ENCODE measurements at places on chromosomes 5 and 9.

GRCh38 chr9:135126451-135127187, 39.2 kb downstream of the OLFM1 start:
- peak; percentile 8 for DNase-seq

DNA sequence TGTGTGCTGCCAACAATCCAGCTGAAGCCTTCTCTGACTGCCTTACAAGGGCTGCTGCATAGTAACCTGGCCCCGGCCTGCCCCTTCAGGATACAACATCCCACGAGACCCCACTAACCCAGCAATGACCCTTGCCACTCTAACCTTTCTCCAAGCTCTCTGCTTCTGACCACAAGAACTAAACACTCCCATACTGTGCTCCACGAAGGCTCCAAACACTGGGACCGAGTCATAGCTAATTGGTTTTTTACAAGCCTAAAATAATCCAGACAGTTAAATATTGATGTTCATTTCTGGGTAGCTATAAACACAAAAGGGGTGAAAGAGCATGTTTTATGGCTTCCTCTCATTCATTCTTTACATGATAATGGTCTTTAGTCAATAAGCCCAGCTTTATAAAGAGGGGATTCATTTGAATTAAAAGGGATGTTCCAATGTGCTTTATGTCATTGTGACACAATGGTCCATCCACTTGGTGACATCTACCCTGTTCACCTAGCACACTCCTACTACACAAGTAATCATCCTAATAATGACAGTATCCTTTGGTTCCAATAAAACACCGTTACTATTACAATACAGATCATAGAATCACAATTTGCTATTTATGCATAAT, 16.2 kb upstream of the TLE4 start:
- DNase-seq, result no peak

- peak; percentile 52 for DNase-seq
Measured at GRCh38 chr5:76942581-76942980, 10.3 kb upstream of the CRHBP start.

GRCh38 chr5:143213851-143214363, 189.6 kb downstream of the NR3C1 start:
- DNase-seq, result no peak

DNA sequence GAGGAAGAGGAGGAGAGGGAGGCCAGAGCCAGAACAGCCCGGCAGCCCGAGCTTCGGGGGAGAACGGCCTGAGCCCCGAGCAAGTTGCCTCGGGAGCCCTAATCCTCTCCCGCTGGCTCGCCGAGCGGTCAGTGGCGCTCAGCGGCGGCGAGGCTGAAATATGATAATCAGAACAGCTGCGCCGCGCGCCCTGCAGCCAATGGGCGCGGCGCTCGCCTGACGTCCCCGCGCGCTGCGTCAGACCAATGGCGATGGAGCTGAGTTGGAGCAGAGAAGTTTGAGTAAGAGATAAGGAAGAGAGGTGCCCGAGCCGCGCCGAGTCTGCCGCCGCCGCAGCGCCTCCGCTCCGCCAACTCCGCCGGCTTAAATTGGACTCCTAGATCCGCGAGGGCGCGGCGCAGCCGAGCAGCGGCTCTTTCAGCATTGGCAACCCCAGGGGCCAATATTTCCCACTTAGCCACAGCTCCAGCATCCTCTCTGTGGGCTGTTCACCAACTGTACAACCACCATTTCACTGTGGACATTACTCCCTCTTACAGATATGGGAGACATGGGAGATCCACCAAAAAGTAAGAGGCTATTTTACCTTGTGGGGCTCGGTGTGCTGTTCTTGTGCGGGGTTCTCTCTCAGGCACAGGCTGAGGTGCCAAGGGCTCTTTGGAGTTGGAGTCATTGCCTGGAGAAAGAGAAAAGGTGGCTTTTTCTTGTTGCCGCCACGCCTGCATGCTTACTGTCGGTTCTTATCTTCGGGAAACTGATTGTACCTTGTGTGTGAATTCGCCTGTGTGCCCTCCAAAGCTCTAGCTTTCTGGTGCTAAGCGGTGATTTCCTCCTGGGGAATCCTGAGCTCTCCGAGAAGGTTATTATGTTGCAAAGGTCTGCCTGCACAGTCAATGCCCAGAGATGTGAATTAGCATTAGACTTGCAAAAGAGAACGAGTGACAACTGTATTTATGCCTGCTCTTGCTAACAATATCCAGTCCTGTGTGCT, at the start of gene ISL1:
TSS of gene ISL1 (plus strand) at position 318 of the 991 bp plus-strand sequence. CDS start at position 542, 224 bp downstream.
- peak; percentile 67 for DNase-seq

- no peak for DNase-seq
Measured at GRCh38 chr5:149348518-149348917, 3.2 kb downstream of the GRPEL2 start.

DNA sequence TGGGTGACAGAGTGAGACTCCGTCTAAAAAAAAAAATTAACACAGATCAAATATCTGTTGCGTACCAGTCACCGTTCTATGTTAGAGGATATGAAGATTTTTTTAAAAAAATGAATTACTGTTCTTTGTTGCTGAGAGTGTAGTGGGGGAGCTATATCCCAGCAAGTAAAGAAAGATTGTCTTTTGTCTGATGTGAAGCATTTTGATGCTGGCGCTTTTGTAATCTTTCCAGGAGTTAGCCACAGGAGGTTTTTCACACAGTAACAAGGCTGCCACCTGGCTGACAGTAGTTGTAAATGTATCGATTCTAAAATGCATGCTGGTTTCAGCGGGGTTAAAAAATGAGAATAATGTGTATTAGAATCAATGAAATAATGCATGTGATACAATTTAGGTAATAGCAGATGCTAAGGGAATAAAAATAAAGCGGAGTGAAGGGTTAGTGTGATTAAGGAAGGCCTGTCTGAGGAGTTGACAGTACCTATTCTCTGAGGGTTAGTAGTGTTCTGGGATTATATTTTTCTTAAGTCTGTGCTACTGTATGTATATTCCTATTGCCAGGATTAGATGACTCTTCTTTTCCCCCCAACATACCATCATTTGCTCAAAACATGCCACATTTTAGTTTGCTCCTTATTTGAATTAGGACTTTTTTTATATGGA, 3.4 kb downstream of the LMNB1 start:
- peak; percentile 83 for DNase-seq

GRCh38 chr9:27701587-27701986, 128.3 kb upstream of the C9orf72 start:
- no peak for DNase-seq

GRCh38 chr5:157108976-157109375, at the start of gene HAVCR2:
HAVCR2 (minus strand) TSS chr5:157109044; CDS start chr5:157108983, 61 bp downstream.
- no peak for DNase-seq

GRCh38 chr9:68547417-68547816, 6.7 kb upstream of the TMEM252 start:
- DNase-seq, result no peak

DNA sequence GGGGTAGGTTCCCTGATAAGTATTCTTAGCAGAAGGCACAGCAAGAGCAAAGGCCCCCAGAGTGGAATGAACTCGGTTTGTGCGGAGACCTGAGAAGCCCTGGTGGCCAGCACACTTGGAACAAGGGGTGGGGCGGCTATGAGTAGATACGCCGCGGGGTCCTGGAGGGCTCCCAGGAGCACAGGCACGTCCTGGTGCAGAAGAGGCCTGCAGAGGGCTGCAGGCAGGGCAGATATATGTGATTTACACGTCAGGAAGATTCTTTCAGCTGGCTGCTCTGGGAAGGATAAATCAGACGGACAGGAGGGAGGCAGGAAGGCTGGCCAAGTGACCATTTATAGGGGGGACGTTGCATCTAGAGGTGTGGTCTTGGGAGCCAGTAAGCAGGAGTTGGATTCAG, 70.2 kb upstream of the ATG10 start:
- no peak for DNase-seq

DNA sequence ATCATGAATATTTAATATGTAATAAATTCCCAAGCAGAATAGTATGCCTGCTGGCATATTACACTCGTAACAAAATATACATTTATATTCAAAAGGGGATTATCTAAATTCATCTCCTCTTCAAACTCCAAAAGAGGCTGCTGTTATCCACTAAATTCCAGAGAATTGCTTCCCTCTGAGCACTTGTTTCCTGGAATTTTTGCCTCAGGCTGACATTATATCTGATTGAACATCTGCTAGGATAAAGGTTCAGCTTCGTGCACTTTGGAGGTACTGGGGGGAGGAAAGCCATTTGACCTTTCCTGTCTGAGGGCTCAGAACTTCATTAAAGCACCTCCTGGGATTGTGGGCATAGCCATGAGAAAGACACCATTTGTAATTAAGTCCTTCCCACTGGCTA, 4.3 kb upstream of the HAPLN1 start:
- no peak for DNase-seq

GRCh38 chr5:157486221-157486681, 26.2 kb downstream of the NIPAL4 start:
- no peak for DNase-seq

DNA sequence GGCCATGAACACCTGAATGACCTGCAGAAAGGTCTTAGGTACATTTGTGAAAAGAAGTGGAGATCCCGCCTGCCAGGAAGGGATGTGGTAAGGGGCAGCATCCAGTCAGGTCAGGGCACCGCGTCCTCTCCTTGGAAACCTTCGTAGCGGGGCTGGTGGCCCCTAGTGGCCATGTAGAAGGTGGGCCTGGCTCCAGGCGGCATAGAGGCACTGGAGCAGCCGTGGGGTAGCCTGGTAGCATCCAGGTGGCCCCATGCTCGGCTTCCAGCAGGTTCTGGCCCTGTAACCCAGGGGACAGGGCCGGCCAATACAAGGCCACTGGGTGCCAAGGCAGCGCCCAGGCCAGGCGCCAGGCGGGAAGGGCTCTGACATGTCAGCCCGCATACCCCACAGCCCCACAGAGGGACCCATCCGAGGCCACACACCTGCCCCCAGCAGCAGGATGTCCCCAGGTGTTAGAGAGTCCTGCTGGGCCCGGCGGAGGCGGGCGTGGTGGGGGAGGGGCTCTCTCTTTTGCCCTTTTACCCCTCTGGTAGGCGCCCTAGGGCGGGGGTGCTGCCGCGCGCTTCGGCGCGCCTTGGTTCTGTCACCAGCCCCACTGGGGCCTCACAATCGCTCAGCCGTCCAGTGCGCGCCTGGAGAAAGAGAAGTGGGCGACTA, 58.3 kb upstream of the SPATA31E1 start:
- no peak for DNase-seq

- peak; percentile 89 for DNase-seq
Measured at GRCh38 chr9:113622600-113623400, 159.3 kb downstream of the RGS3 start.

- no peak for DNase-seq
Measured at GRCh38 chr9:30198463-30199309, 2185.8 kb upstream of the ACO1 start.

DNA sequence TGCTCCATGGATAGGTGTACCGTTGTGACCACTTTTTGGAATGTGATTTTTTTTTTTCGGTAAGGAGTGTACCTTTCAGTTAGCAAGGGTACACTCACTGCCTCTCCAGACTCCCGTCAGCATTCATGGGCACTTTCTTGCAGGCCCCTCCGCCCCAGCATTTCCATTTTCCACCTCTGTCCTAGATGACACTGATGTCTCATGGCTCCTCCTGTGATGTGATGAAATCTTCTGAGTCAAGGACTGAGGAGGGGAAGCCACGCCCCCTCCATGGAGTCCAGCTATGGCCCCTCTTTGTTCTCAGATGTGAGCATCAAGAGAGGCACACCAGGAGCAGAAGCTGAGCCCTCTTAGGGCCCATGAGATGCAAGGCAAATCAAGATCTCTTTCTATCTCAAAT, 61.8 kb downstream of the CTSL start:
- DNase-seq, result peak; percentile 69

GRCh38 chr9:114754581-114754980, 51.3 kb downstream of the TNFSF15 start:
- DNase-seq, result no peak

GRCh38 chr5:19424506-19424905, 563.5 kb downstream of the CDH18 start:
- DNase-seq, result no peak

GRCh38 chr5:16467363-16468219, 2.0 kb upstream of the ZNF622 start:
- peak; percentile 84 for DNase-seq

GRCh38 chr5:110414360-110414759, 312.1 kb downstream of the TMEM232 start:
- peak; percentile 24 for DNase-seq

- DNase-seq, result peak; percentile 57
Measured at GRCh38 chr9:16329671-16330113, 540.8 kb downstream of the BNC2 start.

- DNase-seq, result no peak
Measured at GRCh38 chr5:6720561-6720921, 7.3 kb downstream of the TENT4A start.

GRCh38 chr9:114484215-114484853, 20.9 kb downstream of the WHRN start:
- no peak for DNase-seq

GRCh38 chr5:159510282-159510681, 180.0 kb upstream of the IL12B start:
- DNase-seq, result peak; percentile 52

GRCh38 chr5:144510845-144511579, 340.3 kb downstream of the KCTD16 start:
- DNase-seq, result no peak

- DNase-seq, result no peak
Measured at GRCh38 chr5:163540696-163541095, 35.3 kb downstream of the MAT2B start.

- no peak for DNase-seq
Measured at GRCh38 chr9:37390759-37391158, 31.7 kb upstream of the GRHPR start.

Measured in fibroblast of mammary gland (primary cell).